Stimulated activated CD8-positive, alpha-beta memory T cell treated with anti-CD3 and anti-CD28 coated beads, Interleukin-4, amount 100 ng/mL, for 1 hour (primary cell): ENCODE measurements at places on chromosomes 5 and 9.

GRCh38 chr5:80174790-80175189, 81.1 kb downstream of the SERINC5 start:
- no peak for DNase-seq

DNA sequence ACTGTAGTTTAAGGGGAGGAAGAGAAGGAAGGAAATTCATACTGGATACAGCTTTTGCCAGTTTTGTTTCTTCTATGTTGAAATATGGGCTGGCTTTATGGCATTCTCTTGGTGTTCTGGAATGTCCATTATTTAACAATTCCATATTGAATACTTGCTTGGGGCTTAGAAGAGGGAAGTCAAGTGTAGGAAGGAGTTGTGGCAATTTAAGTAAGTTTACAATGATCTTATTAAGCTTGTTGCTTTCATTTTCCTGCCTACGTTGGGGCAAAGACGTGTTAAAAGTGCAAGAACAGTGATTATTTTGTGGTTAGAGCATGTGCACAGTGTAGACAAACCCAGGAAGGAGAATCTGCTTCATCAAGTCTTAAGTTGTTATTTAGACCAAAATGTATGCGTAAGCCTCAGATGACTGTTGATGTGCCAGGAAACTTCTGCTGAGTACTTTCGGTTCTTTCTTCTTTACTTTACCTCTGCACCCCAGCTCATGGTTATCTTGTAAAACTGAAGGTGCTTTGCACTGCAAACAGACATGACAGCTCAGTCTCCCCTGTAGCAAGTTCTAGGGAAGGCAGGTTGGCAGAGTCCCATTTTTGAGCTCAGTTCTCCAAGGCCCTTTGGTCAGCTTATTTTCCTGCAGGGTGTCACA, 75.8 kb downstream of the F2RL2 start:
- peak; percentile 18 for DNase-seq

DNA sequence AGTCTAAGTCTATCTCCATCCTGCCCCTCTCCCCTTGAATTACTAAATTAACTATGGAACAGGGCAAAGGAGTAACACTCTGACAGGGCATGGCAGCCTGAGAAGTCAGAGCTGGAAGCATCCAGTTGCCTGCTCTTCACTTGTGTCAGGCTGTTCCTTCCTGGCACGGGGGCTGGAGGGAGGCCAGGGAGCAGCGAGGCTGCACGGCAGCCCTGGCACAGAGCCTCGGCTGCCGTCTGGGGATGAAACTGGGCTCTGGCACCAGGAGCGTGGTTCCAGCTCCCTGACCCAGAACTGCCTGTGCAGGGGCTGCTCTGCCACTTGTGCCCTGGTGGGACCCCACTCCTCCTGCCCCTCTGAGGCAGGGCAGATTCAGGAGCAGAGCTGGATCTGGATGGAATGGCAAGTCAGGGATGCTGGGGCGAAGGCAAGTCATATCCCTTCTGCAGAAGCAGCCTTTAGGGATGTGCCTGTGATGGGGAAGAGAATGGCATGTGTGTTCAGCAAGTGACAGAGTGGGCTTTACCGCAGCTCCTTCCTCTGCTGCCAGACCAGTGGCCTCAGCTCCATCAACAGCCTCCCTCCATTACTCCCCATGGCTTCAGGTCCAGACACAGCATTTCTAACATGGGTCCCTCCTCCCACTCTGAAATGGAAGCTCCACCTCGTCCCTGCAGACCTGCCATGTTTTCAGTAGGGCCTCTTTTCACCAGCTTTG, 42.2 kb upstream of the PDE8B start:
- DNase-seq = no peak

DNA sequence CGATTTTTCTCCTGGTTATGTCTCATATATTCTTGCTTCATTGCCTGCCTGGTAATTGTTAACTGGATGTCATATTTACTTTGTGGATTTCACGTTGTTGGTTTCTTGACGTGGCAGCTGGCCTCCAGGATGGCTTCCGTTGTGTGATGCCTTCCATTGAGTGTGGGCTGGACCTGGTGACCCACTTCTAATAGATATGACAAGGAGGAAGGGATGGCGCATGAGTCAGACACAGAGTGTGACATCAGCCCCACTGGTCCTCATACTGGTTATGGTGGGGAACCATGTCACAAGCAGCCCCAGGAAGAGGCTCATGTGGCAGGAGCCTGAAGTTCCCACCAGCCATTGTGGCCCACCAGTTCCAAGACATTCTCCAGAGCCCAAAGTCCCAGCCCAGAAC, 6.4 kb upstream of the PAEP start:
- DNase-seq = no peak

DNA sequence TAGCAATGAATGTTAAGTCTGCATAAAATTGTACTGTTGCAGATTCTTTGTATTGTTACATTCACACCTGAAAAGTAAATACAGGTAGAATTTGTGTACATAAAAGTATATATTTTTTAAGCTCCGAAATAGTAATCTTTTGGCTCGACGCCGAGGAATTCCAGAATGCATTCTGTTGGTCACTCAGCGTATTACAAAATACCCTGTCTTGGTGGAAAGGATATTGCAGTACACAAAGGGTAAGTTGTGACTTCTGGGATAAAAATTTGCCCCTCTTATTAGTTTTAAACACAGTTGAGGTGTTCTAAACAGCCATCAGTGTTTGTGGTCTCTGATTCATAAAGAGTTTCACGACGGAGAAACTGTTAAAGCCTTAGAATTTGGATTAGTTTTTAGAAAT, 257.6 kb downstream of the ARHGEF28 start:
- DNase-seq = no peak

- no peak for DNase-seq
Measured at GRCh38 chr9:124214116-124214515, 43.6 kb upstream of the NEK6 start.

- DNase-seq = no peak
Measured at GRCh38 chr5:137231540-137231939, 267.6 kb downstream of the SPOCK1 start.
